ENCODE measurements at places on chromosomes 16 and 17.
A peak's percentile ranks its signal among the peaks of the same experiment; 100 is the strongest.

GRCh38 chr16:85005285-85006069 lies 5.9 kb downstream of the ZDHHC7 start:
- no peak for DNase-seq

DNA sequence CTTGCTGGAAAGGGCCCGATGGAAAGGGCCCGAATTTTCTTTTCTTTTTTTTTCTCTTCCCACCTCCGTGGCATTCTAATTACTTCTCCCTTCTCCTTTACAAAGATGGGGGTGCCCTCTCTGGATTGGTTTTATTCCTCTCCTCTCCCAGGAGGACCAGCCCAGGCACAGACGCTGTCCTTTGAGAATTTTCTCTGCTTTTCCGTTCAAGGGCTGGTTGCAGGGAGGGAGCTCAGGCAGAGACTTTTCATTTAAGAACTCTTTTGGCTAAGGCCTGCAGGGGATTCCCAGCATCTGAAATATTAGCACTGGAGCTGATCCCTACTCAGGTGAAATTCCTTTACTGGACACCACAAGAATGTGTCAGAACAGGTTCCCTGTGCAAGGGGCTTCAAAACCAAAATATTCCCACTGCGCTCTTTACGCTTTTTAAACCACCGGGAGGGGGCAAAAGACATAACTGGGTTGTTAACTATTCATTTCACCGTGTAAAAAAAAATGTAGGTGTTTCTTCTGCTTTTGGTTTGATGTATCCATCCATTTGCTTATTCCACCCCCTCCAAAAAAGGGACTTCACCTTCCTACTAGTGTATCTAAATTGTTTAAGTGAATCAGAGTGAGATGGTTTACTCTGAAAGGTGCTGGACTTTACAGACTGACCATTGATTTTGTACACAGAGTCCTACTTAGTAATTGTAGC lies 1.4 kb downstream of the NFAT5 start:
- DNase-seq: no peak

DNA sequence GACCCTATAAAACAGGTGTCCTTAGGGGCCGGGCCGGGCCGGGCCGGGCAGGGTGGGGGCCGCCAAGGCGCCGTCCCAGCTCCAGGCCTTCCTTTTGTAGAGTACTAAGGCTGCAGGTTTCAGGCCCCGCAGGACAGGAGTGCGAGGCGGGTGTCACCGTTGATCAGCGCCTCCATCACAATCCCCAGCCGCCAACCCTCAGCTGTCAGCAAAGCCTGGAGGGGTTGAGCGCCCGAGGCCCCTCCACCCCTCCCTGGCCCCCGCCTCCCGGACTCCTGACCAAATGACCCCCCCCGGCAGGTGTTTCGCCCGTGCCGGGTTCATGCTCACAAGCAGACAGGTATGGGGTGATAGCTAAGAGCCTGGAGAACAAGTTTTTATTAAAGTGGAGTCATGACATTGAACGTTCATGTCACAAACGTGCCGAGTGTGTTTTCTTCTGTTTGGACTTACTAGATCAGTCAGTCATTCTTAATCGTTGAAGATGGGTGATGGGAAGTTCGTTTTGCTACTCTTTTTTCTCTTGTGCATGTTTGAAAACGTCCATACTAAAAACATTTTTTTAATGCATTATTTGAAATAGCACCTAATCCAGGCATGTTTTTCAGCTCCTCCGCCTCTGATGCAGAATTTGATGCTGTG lies 534 bp downstream of the ARL2BP start:
- peak; percentile 19 for DNase-seq

GRCh38 chr16:49283376-49284049 lies 1.9 kb upstream of the CBLN1 start:
- no peak for DNase-seq

- DNase-seq: no peak
Measured at GRCh38 chr16:48123104-48123788, 32.5 kb downstream of the ABCC12 start.

GRCh38 chr17:51298508-51299371 lies 38.4 kb downstream of the UTP18 start:
- DNase-seq: peak; percentile 26

GRCh38 chr17:61846088-61846487 lies 17.2 kb downstream of the BRIP1 start:
- DNase-seq: no peak

GRCh38 chr17:76385892-76386786 lies 1.7 kb downstream of the SPHK1 start:
- peak; percentile 73 for DNase-seq

All from NCI-H345 (cell line).